ENCODE measurements at places on chromosomes 4 and X.
A peak's percentile ranks its signal among the peaks of the same experiment; 100 is the strongest.

- DNase-seq = peak; percentile 48
Measured at GRCh38 chr4:83870328-83870950, 334.5 kb downstream of the GPAT3 start.

GRCh38 chr4:26474551-26474950 is 15.7 kb downstream of the CCKAR start:
- DNase-seq = no peak

- no peak for DNase-seq
Measured at GRCh38 chr4:113440371-113440770, 321.2 kb downstream of the CAMK2D start.

GRCh38 chr4:177404986-177405385 is 37.3 kb downstream of the AGA start:
- DNase-seq = no peak

- DNase-seq = peak; percentile 31
Measured at GRCh38 chr4:25441519-25442117, 64.6 kb downstream of the ANAPC4 start.

- DNase-seq = no peak
Measured at GRCh38 chrX:74346088-74346487, 42.1 kb downstream of the ZCCHC13 start.

Data from globus pallidus (tissue), 1 donor.